Naive B cell (primary cell): ENCODE measurements at places on chromosomes 1 and 21. TPM values are rescaled to one million over a fixed set of nuclear protein-coding genes. Genes with fewer than 3 reads are reported as not detected.
A peak's percentile ranks its signal among the peaks of the same experiment; 100 is the strongest.

- H3K36me3 ChIP-seq = peaks cover 14% of the 10 kb centered on the region
- H3K27ac ChIP-seq = no peak overlapping the region
- H3K27me3 ChIP-seq = peaks cover 74% of the 10 kb centered on the region
- DNase-seq = no peak
- no peak overlapping the region for H3K4me3 ChIP-seq
These were observed 30.3 kb downstream of the UBASH3A start for GRCh38 chr21:42433946-42434551.

- no peak for DNase-seq
- no peaks in the 10 kb centered on the region for H3K36me3 ChIP-seq
- H3K4me1 ChIP-seq = no peaks in the 10 kb centered on the region
- no peaks in the 10 kb centered on the region for H3K27me3 ChIP-seq
- H3K27ac ChIP-seq = no peak overlapping the region
- no peak overlapping the region for H3K4me3 ChIP-seq
These were observed 434.6 kb upstream of the PRMT6 start for GRCh38 chr1:106621853-106622252.

- no peaks in the 10 kb centered on the region for H3K27me3 ChIP-seq
- peak overlapping the region; percentile 93 for H3K4me3 ChIP-seq
- peaks cover 59% of the 10 kb centered on the region for H3K4me1 ChIP-seq
- H3K36me3 ChIP-seq = no peaks in the 10 kb centered on the region
- no peak for DNase-seq
These were observed 1.9 kb downstream of the WDR26 start for GRCh38 chr1:224432672-224433040.

- peak overlapping the region; percentile 20 for H3K4me3 ChIP-seq
- H3K4me1 ChIP-seq = peaks cover 49% of the 10 kb centered on the region
- H3K27ac ChIP-seq = peak overlapping the region; percentile 89
These were observed 15.2 kb downstream of the SLC27A3 start for GRCh38 chr1:153790313-153790965.

SLC9A1 gene
- polyA plus RNA-seq = 9.3 TPM

OR2T2 gene
- not detected for polyA plus RNA-seq

SLC30A10 gene
- not detected for polyA plus RNA-seq
